T follicular helper cell (primary cell): ENCODE measurements at places on chromosomes 4 and X.

DNA sequence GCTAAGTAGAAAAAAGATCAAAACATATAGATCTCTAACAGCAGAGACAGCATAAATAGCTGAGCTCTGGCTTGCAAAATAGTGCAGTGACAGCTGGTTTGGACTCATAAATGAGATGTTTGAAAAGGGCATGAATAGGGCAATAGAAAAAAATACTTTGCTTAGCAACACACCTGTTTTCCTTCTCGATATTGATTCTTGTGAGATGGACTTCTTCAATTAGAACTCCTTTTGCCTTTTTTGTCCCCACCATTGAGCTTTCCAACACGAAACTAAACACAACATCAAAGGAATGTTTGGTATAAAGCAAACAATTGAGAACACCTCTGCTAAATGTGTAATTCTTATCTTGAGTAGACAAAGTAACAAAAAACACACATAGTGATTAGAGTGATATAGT lies 726.3 kb downstream of the RAPGEF2 start:
- no peak for DNase-seq

DNA sequence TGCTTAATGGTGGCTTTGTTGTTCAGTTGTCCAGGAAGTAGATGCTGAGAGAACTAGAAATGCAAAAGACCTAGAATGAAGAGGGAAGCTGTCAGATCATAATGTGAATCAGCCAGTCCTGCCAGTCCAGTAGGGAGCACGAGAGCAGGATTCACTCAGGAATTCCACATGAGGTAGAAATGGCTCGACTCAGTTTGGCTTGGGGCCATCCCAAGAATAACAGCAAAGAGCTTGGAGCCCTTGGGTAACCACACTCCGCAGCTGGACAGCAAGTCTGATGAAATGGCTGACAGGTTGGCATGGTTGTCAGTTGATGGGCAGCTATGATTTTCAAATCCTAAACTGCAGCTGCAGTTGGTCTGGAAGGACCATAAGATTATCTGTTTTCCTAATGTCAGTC lies 44.5 kb upstream of the WDR1 start:
- DNase-seq: no peak

GRCh38 chrX:34371754-34372153 lies 239.6 kb upstream of the FAM47A start:
- no peak for DNase-seq

- no peak for DNase-seq
Observed at GRCh38 chr4:80062527-80062926, 10.5 kb downstream of the ANTXR2 start.

GRCh38 chrX:13836575-13836974 lies 19.7 kb upstream of the GPM6B start:
- DNase-seq: no peak

DNA sequence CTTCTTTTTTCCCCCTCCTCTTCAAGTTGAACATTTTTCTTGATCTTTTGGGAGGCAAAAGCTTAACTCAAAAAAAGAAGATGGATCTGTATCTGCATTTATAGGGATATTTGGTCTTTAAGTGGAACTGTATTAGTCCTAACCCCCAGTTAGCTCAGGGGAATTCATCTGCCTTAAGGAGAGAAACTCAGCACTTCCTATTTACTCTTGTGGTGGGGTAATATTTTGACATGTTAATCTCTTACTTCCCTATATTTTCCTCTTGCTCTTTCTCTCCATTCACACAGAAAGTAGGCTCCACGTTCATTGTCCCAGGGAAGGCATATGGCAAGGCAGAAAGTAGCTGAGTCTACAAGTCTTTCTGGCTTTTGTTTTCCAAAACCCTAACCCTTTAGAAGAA lies 5.3 kb downstream of the LRRC66 start:
- DNase-seq: no peak

DNA sequence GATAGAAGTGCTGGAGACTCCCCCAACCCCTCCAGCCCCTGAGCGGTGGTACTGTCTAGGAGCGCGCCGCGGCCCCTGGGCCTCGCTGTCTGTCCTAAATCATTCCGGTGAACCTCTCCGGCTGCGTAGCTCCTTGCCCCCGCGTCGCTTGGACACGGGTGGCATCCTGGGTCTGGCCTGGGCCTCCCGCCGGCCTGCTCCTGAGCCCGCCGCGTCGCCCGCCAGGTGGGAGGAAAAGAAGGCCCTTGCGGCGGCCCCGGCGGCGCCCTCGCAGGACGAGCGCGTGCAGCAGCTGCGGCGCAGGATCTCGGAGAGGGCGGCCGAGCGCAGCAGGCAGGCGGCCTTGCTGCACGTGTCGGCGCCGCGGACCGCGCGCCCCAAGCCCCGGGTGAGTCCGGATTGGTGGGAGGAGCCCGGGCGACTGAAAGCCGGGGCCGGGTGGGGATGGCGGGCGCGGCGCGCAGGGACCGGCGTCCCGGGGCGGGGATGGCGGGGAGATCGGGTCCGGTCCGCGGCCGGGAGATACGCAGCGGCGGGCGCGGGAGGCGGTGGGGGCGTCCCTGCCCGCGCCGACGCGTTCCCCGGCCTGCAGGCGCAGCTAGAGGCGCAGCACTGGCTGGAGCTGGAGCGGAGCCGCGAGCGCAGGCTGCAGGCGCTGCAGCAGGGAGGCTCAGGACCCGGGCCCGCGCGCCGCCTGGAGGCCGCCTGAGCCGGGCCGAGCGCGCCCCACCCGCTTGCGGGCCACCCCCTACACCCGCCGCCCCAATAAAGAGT lies 6.5 kb upstream of the RNF4 start:
- peak; percentile 56 for DNase-seq

DNA sequence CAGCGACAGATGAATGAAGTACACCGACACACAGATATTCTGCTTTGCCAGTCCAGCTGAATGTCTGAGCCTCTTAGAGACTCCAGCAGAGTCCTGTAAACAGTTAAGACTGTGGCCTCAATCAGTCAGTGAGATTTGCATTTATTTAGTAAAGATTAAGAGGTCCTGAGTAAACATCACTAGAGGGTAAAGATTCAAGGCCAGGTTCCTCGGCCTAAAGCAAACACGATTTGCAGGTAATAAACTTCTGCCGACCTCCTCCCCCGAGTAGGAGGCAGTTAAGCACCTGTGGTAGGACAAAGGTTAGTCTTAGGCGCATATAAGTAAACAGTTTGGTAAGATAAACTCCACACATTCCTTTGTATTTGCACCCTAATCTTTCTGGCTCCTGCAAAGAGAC lies 99.6 kb downstream of the CFAP47 start:
- no peak for DNase-seq

DNA sequence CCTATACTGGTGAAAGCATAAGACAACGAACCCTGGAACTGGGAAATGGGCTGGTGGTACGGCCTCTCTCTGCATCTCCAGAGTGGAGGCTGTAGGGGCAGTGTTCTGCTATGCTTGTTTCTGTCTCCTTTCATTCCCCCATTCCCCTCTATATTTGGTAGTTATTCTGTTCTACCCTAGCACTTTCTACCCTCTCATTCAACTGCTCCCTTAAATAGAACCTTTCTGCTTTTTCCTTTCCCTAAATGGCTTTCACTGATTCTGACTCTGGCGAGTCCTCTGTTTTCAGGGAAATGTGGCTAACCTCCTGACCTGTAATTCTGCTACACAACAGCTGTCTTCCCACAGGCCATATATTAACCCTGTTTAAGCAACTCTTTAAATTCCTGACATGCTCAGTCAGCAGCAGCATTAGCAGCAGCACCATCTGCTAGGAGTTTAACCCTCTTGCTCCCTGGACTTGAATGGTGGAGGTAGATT lies 94.2 kb downstream of the CXCL13 start:
- no peak for DNase-seq

DNA sequence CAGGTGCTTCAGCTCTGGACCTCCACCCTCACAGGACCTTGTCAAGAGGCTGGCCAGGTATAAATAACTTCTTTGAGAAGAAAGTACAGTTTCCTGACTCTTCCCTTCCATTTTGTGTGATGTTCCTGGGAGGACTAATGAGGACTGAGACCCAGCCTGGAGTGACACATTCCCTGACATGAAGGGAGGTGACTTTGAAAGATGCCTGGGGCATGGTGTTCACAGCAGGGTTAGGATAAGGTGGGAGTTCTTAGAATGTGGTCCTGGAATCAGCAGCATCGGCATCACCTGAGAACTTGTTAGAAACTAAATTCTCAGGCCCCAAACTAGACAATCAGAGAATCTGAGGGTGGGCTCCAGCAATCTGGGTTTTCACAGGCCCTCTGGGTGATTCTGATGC lies 224.9 kb upstream of the BOD1L1 start:
- no peak for DNase-seq

- no peak for DNase-seq
Observed at GRCh38 chr4:45648846-45649245, 475.0 kb downstream of the GABRG1 start.

GRCh38 chr4:32499171-32499570 lies 1779.0 kb downstream of the PCDH7 start:
- no peak for DNase-seq

DNA sequence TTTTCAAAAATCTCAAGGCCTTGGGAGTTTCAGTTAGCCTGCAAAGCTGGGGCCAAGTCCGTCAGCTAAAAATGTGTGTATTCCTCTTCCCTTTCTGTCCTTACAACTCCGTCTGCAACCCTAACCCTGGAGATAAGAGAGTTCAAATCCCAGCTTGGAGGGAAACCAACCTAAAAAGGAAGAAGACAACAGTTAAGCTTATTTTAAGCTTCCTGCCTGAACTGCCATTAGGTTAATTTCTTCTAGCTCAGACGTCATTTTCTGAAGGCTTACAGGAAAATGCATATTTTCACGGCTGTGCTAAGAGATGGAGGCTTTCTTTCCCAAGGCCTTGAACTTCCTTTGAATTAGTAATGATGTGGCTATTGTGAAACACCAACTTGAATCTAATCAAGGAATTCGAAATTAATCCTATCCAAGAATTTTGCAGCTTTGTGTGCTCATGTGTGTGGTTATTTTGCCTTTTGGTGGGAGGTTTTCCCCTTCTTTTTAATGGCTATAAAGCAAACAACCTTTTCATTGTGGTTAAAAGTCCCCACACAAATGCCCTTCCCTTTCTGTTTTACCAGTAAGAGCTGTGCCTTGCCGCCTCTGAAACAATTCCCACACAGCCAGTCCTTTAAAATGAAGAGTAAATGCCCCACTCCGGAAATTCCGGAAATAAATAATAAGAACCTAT lies 103.5 kb downstream of the IRF2 start:
- DNase-seq: no peak

GRCh38 chr4:40322811-40323210 lies 12.3 kb upstream of the CHRNA9 start:
- no peak for DNase-seq

- DNase-seq: no peak
Observed at GRCh38 chrX:119247702-119248101, 11.6 kb downstream of the PGRMC1 start.

DNA sequence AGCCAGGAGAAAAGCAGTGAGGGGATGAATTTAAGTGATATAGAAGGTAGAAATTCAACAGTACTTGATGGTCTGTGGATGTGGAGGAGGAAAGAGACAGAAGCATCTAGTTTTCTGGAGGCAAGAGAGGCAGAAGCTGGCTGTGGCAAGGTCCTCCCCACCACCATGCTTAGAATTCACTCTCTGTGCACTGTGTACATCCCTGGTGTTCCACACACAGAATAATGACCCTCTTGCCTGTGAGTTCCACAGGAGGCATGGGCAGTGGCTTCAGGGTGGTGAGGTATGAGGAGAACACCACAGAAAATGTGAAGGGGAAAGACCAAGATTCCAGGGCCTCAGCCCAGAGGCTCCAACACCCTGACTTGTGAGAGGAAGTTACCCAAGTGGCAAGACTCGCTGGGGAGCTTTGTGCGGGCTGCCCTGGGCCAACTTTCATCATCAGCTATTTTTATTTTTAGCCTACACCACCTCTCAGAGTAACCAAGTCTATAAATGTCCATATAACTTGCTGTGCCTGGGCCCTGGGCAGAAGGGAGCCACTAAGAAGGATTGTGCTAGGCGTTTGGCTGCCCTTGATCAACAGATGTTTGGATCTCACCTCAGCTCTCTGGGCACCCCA lies 7.8 kb upstream of the INTS6L start:
- DNase-seq: no peak

DNA sequence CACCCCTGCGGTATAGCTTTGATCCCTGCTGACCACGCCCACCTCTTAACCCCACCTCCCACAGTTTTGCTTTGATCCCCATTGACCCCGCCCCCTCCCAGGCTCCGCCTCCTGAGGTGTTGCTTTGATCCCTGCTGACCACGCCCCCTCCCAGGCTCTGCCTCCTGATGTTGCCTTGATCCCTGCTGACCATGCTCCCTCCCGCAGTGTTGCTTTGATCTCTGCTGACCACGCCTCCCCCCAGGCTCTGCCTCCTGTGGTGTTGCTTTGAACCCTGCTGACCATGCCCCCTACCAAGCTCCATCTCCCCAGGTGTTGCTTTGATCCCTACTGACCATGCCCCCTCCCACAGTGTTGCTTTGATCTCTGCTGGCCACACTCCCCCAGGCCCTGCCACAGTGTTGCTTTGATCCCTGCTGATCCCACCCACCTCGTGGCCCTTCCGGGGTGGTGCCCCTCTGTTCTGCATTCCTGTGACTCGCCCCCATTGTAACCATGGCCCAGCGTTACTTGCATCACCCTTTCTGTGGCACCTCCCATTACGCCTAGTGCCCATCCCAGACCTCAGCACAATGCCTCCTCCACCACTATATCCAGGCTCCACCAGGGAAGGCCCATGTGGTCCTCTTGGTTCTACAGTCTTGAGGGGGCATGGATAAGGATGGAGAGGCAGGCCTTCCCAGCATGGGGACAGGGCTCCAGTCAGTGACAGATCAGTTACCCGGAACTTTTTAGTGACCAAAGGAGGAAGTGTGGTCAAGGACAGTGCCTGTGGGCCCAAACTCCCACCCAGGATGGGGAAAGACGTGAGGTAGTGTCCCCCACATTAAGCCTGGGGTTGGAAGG lies 70.8 kb downstream of the ADRA2C start:
- DNase-seq: no peak

- DNase-seq: no peak
Observed at GRCh38 chr4:32488690-32489089, 1768.5 kb downstream of the PCDH7 start.

DNA sequence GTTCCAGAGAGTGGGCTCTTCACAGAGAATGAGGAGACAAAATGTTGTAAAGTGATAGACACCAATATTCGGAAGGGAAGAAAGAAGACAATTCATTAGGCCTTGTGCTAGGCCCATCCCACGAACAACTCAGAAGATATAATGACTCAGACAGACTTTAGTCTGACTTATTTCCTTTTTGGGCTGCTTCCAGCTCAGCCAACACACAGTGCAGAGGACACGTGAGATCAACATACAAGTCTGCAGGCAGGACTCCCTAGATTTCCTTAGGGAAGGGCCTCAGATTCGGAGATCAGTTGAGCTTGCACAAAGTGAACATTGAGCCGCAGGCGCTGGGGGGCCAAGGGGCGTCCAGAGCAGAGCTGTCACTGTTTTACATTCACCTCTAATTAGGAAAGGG lies 290.7 kb upstream of the TENM3 start:
- no peak for DNase-seq

- DNase-seq: no peak
Observed at GRCh38 chrX:46200413-46200812, 344.8 kb downstream of the ZNF674 start.

GRCh38 chrX:27446423-27446822 lies 16.7 kb downstream of the PPP4R3C start:
- no peak for DNase-seq
